Uterine smooth muscle cell (primary cell): ENCODE measurements at places on chromosomes 1 and 21. TPM values are rescaled to one million over a fixed set of nuclear protein-coding genes. Genes with fewer than 3 reads are reported as not detected.

The RERE gene
- total RNA-seq = 35.5 and 42.5 TPM in 2 replicates

The PADI2 gene
- total RNA-seq = under 0.01 TPM in 1 of 2 replicates, not detected in the other

The LCE2A gene
- 0.25 and 2.2 TPM in 2 replicates for total RNA-seq

The MIS18A gene
- total RNA-seq = 8.7 and 29.5 TPM in 2 replicates
